ENCODE measurements at places on chromosomes 3 and 15.
A peak's percentile ranks its signal among the peaks of the same experiment; 100 is the strongest.

- no peak for DNase-seq
Measured at GRCh38 chr3:140199743-140200142, 264.8 kb downstream of the CLSTN2 start.

DNA sequence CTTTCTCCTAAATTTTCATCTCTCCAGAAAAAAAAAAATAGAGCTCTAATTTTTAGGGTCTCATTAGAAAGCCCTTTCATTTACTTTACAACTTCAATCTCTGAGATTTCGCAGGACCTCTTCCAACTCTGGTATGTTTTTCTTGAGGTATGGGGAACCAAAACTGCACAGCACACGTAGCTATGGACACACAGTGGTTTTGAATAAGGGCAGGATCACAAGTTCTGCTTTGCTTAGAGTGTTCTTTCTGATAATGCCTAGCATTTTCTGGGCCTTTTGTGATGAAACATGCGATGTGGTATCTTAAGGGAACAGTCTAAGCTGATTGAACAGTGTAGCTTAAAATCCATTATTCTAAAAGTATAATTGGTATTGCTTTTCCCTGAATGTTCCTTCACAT, 25.3 kb downstream of the ZNF592 start:
- DNase-seq = peak; percentile 72

- peak; percentile 14 for DNase-seq
Measured at GRCh38 chr3:61561374-61562041, at the start of gene PTPRG. PTPRG (plus strand) TSS chr3:61561571; CDS start chr3:61562288, 717 bp downstream.

- DNase-seq = no peak
Measured at GRCh38 chr15:27241943-27242342, 271.0 kb downstream of the GABRG3 start.

DNA sequence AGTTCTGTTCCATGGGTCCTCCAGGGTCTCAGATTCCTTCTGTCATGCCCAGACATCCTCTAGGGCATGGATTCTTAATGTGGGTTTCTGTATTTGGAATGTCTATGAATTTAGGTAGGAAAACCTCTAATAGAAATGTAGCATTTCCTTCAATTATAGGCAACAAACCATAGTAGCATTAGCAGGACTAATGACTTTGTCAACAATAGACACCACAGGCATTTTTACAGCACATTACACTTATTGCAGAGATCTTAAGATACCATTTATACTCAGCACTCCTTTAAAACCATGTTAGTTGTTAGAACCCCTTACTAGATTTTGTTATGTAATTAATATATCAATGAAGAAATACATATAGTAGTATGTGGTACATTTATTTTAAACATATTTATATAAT, 77.8 kb upstream of the TBC1D5 start:
- no peak for DNase-seq

DNA sequence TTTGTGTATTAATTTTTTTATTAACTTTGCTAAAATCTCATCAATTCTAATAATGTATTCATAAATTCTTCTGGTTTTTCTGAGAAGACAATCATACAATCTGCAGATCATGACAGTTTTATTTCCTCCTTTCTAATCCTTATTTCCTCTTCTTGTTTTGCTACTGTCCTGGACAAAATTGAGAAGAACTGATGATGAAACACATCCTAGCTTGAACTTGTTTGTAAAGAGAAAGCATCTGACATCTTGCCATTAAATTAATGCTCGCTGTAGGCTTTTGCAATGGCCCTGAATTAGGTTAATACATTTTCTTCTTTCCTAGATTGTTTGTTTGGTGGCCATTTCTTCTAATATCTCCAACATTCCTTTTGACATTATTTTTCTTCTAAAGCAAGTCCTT, 110.9 kb upstream of the TPM1 start:
- peak; percentile 80 for DNase-seq

DNA sequence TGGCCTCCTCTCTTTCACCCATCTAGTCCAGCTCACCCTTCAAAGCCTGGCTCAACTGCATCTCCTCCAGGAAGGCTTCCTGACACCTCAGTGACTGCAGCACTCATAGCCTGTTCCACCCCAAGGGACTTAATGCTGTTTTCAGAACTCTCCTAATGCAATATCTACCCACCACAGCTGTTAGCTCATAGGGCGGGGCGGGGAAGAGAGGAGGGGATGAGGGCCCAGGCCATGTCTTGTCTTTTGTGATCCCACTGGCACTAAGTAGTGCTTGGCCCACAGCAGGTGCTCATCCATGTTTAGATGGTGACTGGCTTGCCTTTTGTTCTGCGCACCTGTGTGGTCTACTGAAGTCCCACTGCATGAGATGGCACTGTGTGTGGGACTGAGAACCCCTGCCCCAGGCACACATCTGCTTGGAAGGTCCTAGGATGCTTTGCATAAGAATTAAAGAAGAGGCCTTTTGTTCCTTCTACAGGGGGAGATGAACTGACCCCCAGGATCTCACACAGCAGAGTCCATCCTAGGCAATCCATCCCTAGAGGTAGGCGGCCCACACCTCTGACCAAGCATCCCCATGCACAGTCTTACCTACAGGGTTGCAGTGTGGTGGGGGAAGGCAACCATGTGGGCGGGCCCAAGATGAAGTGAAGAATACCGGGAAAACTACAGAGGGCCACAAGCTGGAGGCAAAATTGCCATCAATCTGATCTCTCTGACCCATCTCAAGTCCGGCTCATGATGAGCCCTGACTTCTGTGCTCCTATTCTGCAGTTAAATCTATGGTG, 23.0 kb downstream of the SLC12A8 start:
- DNase-seq = no peak

DNA sequence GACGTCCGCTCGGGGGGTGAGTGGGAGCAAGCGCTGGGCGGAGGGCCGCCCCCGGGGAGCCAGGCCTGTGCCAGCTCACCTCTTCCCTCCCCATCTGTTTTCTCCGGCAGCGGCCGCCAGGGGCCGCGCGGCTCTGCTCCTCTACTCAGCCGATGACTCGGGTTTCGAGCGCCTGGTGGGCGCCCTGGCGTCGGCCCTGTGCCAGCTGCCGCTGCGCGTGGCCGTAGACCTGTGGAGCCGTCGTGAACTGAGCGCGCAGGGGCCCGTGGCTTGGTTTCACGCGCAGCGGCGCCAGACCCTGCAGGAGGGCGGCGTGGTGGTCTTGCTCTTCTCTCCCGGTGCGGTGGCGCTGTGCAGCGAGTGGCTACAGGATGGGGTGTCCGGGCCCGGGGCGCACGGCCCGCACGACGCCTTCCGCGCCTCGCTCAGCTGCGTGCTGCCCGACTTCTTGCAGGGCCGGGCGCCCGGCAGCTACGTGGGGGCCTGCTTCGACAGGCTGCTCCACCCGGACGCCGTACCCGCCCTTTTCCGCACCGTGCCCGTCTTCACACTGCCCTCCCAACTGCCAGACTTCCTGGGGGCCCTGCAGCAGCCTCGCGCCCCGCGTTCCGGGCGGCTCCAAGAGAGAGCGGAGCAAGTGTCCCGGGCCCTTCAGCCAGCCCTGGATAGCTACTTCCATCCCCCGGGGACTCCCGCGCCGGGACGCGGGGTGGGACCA, 632 bp upstream of the CRELD1 start:
- DNase-seq = peak; percentile 87

- DNase-seq = peak; percentile 63
Measured at GRCh38 chr3:42490243-42490642, 12.2 kb upstream of the VIPR1 start.

GRCh38 chr15:77409259-77410156, 10.4 kb downstream of the PEAK1 start:
- DNase-seq = peak; percentile 57

DNA sequence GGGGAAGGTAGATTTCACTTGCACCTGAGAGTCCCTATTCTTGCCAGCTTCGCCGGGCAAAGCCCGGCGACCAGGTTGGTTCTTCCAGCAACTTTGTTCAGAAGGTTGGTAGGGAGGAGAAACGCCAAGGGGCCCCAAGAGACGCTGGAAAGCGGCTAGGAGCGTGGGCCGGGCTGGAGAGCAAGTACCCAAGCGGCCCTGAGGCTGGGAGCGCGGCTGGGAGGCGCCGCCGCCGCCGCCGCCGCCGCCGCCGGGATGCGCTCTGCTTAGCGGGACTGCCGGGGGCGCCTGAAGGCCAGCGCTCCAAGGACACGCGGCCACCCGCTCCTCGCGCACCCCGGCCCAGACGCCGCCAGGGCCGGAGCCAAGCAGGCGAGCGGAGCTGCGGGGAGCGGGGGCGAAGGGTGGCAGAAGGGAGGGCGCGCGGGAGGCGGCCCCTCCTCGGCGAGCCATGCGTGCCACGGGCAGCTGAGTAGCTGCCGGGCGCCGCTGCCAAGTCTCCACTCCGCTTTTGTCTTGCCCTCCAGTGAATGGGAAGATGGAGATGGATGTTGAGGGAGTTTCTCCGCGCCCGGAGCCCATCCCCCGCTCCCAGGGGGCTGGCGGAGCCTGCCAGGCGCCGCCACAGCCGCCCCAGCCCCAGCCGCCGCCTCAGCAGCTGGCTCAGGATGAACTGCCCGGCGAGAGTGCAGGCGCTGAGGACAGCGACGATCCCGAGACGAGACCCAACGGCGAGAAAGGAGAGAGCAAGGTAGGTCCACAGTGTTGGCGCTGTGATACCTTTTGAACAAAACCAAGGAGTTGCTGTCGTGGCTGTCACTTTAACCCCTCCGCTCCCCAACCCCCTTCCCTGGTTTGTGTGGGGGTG, 227.4 kb upstream of the AZI2 start:
- DNase-seq = no peak

DNA sequence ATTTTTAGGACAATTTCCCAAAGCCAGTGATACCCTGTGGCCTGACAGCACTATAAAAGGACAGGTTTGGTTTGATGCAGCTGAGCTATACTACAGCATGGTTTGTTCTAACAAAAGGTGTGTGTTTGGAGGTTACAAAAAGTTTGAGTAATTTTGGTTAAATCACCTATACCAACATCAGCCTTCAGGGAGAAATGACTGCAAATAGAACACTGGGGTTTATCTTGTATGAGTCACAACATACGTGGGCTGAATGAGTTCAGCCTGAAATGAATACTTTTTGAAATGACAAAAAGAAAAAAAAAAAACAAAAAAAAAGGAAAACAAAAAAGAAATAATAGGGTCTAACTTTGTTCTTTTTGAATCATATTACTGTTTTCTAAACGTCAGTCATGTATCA, 345.7 kb downstream of the CNTN3 start:
- no peak for DNase-seq

GRCh38 chr3:13518516-13518953, 30.4 kb upstream of the FBLN2 start:
- no peak for DNase-seq

- no peak for DNase-seq
Measured at GRCh38 chr3:37987751-37988179, 2.8 kb upstream of the VILL start.

DNA sequence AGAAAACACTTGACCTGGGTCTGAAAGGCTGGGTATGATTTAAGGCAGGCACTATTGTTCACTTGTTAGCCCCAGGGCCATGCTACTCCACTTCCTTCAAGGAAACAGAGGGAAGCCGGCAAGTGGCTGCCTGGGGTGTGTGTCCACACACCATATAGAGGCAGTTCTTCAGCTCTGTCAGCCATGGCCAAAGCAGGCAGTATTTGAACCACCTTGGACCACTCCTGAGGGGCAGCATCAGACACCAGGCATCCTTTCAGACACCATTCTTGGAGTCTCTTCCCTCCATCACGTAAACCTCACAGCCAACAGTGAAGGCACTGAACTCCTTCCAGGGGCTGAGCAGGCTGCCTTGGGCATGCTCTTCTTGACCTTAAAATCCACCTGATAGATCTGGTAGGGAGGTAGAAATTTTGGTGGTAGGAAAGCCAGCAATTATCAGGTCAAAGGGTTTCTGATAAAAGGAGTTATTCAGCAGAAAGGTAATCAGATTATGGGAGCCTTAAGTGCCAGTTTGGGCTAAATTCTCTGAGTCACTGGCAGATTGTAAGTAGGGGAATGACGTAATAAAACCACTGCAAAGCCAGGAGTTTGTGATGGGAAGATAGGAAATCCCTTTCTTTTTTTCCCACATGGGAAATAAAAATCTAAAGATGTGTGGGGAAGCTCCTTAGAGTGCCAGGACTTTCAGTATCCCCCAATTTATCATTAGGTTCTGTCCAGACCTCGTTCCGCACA, 20.2 kb downstream of the TGFBR2 start:
- no peak for DNase-seq

DNA sequence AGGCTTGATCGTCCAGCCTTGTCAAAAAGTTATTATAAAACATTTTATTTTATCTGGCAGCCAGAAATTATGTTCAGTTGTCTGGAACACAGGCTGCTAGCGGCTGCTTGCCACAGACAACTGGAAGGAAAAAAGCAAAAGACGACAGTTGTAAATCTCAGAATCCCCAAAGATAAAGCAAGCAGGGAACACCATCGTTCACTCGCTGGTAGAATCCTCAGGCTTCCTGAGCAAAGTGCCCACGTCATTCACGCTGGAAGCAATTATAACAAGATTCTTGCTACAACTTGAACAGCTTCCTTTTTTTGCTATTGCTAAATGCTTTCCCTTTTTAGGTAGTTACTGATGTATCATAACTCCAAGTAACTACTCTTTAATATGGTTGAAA, 33.6 kb downstream of the ADAMTS17 start:
- DNase-seq = peak; percentile 9

DNA sequence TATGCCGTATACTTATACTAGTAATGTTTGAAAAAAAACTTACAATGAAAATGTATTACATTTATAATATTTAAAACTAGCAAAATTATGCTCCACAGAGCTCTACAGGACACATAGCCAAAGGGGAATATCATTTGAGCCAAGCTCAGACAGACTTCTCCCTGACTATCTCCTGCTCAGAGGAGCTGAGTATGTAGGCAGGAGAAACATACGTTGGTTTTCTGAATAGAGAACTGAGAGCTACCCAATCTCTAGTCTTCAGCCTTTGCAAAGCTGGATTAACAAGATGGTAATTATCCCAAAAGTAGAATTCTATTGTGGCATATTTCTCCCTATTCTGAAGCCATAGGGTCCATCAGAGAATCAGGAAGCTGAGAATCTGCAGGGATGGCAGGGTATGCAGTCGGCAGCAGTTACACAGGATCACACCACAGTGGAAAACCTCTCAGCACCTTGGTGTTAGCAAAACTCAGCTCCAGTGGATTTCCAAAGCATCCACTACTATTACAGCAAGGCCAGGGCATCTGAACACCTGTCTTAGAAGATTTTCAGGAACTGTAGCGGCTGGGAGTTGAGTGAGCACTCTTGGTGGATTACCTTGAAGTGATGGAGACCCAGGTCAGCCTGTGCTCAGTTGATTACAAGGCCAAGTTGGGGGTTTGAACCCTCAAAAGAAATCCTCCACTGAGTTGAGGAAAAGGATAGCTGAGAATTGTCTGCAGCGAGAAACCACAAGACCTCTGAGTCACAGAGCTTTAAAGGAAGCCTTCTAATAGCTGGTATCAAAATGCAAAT, 30.1 kb downstream of the GPR15 start:
- DNase-seq = peak; percentile 25

GRCh38 chr3:141597931-141598330, 111.1 kb downstream of the RASA2 start:
- no peak for DNase-seq

GRCh38 chr3:23760325-23760724, 45.4 kb upstream of the UBE2E1 start:
- DNase-seq = no peak

- DNase-seq = no peak
Measured at GRCh38 chr3:83802801-83803200, 1156.0 kb upstream of the CADM2 start.

All from suppressor macrophage treated with lipopolysaccharide for 4 hours (primary cell).